ENCODE measurements at places on chromosomes 5 and 9.
A peak's percentile ranks its signal among the peaks of the same experiment; 100 is the strongest.

- DNase-seq: no peak
Observed at GRCh38 chr9:130297371-130297770, 31.8 kb downstream of the HMCN2 start.

- no peak for DNase-seq
Observed at GRCh38 chr9:32326146-32326545, 58.3 kb upstream of the ACO1 start.

DNA sequence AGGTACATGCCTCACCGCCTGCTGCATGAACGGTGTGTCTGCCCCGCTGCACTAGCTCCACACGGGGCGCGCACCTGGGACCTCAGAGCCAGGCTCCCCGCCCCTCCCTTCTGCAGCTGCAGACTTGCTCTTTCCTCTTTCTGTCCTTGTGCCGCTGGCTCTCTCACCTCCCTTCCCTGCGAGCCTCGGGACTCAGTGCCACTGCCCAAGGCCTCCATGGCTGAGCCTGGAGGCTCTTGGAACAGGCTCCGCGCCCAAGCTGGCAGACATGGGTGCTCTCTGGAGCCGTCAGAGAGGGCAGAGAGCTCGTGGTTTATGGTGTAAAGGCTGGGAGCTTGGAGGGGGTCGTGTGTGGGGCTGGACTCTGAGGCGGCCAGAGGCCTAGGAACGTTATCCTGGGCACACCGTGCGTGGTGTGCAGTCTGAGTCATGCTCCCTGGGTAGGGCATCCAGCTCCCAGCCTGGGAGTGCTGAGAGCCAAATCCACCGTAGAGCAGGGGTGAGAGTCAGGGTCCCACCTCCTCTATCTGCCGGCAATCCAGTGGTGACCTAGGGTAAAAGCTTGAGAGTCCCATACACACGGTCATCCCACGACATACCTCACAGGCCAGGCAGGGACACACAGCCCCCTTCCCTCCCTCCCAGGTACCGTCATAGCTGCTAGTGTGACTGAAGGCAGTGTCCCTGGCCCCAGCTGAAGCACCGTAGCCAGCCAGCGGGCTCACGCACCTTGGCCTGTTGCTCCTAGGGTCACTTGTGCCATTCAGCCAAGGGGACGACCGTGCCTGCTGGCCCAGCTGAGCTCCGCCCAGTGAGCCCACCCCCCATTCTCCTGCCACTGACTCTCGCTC lies 22.4 kb downstream of the GOLGA2 start:
- no peak for DNase-seq

GRCh38 chr9:99140685-99141314 lies 35.9 kb downstream of the TGFBR1 start:
- peak; percentile 21 for DNase-seq

GRCh38 chr5:135208555-135208902 lies 174.5 kb upstream of the PITX1 start:
- no peak for DNase-seq

GRCh38 chr9:121275781-121276658 lies 8.1 kb downstream of the GSN start:
- no peak for DNase-seq

DNA sequence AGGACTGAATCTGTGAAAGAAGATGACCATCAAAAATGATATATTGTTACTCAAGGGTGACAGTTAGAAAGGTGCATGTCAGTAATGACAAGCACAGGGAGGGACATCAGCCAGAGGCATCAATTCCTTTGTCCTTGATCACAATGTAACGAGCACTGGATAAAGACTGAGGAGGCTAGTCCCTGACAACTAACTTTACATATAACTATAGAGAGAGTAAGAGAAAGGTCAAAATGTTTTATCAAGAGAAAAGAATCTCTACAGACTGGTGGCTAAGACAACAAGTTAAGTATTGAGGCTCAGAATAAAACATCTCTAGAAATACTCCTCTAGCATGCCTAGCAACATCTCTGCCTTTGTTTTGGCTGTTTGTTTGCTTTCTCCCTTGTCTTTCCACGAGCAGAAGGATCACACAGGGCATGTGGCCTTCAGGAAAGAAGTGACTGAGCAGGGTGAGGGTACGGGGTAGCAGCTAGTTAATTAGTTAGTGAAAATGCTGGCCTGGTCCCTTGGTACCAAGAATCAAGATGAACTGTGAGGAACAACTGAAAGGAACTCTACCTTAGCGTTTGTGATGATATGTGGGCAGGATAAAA lies 724.1 kb upstream of the MEF2C start:
- DNase-seq: no peak

DNA sequence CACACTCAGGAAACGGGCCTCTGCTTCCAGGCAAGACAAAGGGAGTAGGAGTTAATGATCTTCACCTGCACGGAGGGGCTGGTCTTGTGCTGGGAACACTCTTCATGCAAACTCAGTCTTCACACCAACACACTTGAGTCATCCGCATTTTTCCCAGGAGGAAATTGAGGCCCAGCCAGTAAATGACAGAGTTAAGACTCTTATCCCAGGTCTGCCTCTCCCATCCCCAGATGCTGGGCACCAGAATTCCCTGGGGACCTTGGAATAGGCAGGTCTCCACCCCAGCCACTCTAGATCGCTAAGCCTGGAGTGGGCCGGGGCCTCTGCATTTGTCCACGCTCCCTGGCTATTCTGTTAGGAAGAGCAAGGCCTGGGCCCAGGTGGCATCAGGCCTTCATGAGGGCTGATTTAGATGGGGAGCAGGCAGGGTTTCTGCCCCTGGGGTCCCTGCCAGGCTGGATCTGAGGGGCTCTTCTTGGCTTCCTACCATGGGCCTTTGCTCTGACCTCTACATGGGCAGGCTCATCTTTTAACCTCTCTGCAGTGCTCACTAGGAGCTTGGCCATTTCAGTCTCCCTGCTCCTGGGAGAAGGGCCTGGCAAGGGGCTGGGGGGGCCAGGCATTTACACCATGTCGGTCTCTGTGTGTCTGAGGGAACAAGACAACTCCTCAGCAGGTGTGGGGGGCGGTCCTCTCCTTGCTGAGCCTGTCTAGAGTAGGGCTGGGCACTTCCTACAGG lies 77.3 kb downstream of the AMBP start:
- DNase-seq: no peak

GRCh38 chr9:107242073-107243030 lies 40.7 kb upstream of the RAD23B start:
- DNase-seq: no peak
